ENCODE measurements at places on chromosomes 6 and 20.

- no peak for DNase-seq
Measured at GRCh38 chr6:87908978-87909811, 138.4 kb upstream of the SPACA1 start.

- DNase-seq, result no peak
Measured at GRCh38 chr6:111522393-111523020, 39.5 kb upstream of the REV3L start.

DNA sequence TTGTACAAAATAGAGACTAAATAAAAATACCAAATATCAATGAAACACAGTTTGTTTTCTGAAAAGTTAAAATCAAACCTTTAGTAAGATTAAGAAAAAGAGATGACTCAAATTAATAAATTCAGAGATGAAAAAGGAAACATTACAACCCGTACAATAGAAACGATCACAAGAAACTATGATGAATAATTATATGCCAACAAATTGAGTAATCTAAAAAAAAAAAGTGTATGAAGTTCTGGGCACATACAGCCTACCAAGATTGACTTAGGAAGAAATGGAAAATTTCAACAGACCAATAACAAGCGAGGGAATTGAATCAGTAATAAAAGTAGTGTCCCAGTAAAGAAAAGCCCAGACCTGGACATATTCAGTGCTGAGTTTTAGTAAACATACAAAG, 94.8 kb downstream of the STXBP5 start:
- no peak for DNase-seq

- no peak for DNase-seq
Measured at GRCh38 chr20:61346996-61347395, 94.9 kb downstream of the CDH4 start.

- no peak for DNase-seq
Measured at GRCh38 chr6:170266061-170266825, 24.6 kb downstream of the DLL1 start.

DNA sequence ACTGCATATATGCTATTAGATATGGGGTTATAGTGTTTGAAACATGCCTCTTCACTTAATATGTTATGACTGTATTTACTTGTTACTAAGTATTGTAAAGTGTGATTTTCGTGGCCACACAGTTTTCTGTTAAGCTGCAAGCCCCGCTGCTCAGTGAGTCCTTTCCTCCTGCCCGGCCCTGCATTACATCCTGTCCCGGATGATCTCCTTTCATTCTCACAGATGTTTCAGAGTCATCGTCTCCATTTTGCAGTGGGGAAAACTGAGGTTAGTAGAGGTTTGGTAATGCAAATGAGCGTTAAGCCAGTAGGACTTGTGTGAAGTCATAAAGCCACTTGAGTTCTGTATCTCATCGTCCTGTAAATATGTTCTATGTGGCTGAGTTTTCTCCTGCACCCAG, 155.5 kb downstream of the CFAP61 start:
- no peak for DNase-seq

- DNase-seq, result no peak
Measured at GRCh38 chr6:33418690-33419291, 884 bp upstream of the CUTA start.

Data from progenitor cell of endocrine pancreas (in vitro differentiated cells).